ENCODE measurements at places on chromosomes 12 and 14.

DNA sequence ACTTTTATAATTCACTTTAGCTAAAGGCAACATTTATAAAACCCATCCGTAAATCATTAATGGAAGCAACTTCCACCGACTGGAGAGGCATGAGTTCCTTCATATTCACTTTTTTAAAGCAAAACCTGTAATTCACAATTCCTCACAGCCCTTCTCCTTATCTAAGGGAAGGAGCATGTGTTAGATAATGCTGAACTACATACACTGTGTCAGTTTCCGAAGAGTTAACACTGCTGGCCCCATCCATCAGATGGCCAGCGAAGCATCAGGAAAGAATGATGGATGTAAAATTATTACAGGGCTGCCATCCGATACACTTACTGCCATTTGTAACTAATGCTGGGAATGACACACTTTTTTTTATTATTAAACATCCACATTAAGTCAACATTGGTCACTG is 392.8 kb downstream of the SOX5 start:
- no peak for DNase-seq

DNA sequence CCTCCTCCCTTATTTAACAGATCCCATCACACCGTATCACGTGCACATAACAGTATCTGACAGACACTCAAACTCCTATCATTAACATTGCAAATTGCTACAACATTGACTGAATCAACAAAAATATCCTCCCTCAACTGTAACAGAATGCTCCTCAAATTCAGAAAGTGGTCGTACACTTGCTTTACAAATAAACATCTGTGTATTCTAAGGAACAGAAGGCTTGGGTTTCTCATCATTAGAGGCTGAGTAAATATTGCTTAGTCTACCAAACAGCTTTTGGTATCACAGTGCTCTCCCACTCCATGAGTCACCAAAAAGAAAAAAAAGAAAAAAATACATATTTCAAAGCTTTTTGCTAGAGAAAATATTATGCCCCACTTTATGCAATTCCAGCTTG is 23.9 kb downstream of the FERMT2 start:
- DNase-seq = no peak

GRCh38 chr12:109304485-109304884 is 4.6 kb downstream of the FOXN4 start:
- no peak for DNase-seq

GRCh38 chr12:107497231-107497630 is 188.4 kb upstream of the PWP1 start:
- no peak for DNase-seq

GRCh38 chr12:116376354-116377193 is 99.1 kb upstream of the MED13L start:
- no peak for DNase-seq

DNA sequence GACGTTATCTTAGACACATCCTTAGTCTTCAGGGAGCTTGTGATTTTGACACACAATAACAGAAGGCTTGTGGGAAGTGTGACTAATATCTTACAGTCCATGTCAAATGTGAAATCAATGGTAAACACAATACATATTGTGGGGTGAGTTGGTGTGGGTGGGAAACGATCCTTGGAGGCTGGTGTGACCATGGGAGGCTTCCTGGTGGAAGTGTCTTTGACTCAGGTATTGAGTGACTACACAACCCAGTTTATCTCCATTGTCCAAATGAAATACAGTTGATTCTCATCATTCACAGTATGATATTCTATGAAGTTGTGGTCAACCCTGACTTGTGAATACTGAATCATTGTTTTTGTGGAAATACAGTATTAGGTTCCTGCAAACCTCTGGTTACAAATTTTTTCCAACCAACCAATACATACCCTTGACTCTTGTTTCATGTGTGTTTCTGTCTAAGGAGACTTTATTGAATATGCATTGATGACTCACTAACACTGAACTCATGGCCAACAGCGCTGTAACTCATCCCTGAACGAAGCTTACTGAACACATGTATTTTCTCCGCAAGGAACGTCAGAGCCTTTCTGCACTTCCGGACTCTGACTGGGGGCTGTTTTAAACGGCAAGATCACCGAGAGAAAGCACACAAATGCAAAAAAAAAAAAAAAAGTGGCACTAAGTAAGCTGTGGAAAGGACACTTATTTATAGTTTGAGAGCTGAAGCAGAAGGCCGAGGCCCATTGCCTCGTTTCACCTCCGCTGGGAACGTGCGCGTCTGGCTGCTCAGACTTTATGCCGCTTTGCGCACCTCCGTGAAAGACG is 59.0 kb downstream of the CLMN start:
- DNase-seq = no peak

- DNase-seq = no peak
Measured at GRCh38 chr14:74524076-74524811, 30.7 kb downstream of the ISCA2 start.

DNA sequence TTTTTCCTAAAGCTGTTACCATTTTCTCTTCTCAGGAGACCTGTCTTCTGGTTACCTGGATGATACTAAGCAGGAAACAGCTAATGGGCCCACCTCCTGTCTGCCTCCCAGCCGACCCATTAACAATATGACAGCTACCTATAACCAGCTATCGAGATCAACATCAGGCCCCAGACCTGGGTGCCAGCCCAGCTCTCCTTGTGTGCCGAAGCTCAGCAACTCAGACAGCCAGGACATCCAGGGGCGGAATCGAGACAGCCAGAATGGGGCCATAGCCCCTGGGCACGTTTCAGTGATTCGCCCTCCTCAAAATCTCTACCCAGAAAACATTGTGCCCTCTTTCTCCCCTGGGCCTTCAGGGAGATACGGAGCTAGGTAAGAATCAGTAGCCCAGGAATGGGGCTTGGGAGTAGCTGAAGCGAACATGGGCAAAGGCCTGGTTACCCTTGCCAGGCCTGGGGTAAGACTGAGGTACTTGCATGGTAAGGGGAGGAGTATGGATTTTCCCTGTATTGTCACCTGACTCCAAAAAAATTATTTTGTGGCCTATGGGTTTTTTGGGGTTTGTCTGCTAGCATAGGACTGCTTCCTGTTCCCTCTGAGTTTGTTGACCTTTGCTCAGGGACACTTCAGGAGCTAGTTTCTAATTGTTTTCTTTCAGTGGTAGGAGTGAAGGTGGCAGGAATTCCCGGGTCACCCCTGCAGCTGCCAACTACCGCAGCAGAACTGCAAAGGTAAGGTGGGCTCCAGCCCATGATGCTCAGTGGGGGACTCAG is 26.6 kb downstream of the TRAFD1 start:
- DNase-seq = no peak

DNA sequence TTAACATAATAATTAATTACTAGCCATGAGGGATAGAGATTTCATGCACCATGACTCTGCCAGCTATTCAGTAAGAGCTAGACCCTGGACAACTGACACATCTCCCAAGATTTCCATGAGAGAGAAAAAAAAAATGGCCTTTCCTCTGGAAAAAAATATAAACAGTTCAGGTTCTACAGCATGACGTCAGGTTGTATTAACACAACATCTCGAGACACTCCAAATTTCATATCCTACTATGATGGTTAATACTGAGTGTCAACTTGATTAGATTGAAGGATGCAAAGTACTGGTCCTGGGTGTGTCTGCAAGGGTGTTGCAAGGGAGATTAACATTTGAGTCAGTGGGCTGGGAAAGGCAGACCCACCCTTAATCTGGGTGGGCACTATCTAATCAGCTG is 11.1 kb downstream of the DBX2 start:
- no peak for DNase-seq

- no peak for DNase-seq
Measured at GRCh38 chr12:46944088-46944487, 118.3 kb upstream of the SLC38A4 start.

DNA sequence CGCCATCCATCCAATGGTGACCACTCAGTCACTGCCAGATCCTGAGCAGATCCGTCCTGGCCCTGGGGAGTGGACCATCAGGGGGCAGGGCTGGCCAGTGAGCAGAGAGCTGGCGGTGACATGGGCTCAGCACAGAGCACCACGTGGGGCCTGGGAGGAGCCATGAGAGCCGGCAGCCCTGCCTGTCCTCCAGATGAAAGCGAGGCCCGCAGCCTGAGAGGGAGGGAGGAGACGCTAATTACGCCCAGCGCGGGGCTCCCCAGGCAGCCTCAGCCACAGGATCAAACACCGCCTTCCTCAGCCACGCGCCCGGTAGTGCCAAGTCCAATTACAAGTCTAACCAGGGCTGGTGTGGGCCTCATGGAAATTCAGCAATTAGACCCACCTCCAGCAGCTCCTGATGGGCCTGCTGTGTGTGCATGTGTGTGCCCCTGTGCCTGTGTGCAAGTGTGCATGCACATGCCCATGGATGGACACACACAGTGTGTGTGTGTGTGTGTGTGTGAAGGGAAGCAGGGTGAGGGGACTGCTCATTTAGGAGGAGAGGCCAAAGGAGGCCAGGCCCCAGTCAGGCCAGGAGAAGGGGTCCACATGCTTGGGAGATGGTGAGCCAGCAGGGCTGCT is 68.0 kb downstream of the KIF26A start:
- no peak for DNase-seq

GRCh38 chr12:20513189-20513588 is 144.9 kb downstream of the PDE3A start:
- DNase-seq = no peak

GRCh38 chr12:126558810-126559209 is 1493.6 kb downstream of the AACS start:
- no peak for DNase-seq

- no peak for DNase-seq
Measured at GRCh38 chr12:88982694-88983093, 369.6 kb downstream of the DUSP6 start.

DNA sequence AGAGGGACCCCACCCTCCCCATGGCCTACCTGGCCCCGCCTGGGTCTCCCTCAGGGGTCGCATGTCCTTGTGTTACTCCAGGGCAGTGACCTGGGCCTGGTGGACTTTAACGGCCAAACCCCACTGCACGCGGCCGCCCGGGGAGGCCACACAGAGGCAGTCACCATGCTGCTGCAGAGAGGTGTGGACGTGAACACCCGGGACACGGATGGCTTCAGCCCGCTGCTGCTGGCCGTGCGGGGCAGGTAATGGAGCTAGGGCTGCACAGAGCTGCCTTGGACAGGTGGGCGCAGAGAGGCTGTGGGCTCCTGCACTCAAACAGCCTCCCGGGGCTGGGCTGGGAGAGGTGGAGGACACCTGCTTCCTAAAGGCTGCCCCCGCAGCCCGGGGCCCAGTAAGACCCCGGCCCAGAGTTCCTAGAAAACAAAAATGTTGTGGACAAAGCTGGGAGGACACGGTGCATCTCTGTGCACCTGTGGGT is 21.6 kb downstream of the ASPG start:
- no peak for DNase-seq

- DNase-seq = no peak
Measured at GRCh38 chr12:31001581-31002360, 71.9 kb upstream of the DDX11 start.

- no peak for DNase-seq
Measured at GRCh38 chr14:56812364-56813141, 2.3 kb upstream of the OTX2 start.

- no peak for DNase-seq
Measured at GRCh38 chr12:91419809-91420208, 237.2 kb upstream of the DCN start.

DNA sequence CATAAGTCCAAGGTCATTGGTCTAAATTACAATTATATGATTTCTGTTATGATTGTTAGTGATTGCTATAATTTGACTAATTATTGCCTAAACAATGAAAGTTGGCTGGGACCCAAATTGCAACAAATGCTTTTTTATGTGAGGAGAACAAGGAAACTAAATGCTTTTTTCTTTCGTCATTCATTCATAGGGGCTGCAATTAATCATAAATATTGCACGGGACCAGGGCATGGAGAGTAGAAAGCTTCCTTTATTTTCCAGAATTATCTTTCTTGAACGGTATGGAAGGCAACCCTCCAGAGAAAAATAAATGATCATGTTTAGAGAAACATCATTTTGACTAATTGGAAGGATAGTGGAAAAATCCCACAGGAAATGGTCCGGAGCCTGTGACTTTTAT is 32.6 kb upstream of the ARHGAP5 start:
- DNase-seq = no peak

GRCh38 chr12:101750152-101750551 is 10.9 kb upstream of the SYCP3 start:
- no peak for DNase-seq

DNA sequence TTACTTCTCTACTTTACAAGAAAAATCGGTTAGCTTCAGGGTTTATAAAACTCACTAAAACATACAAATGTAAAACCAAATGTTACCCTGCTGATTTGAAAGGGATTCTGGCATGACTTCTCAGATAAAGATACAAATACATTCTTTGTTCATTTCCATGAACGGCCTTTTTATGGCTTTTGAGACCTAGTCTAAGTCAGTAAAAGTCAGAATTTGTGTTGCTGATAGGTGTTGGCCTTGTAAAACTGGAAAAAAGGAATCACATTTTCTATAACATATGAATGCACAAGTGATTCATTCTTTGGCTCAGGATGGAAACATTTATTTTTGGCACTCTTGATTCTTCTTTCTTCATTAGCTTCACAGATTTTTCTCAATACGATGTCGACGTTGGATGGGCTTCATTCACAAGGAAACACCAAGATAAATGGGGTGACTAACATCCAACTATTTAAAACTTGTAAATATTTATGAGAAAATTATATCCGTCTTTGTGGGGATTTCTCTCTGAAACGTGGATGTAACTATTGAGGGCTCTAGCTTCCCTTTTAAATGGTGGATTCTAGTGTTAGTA is 27.0 kb upstream of the CPM start:
- no peak for DNase-seq

DNA sequence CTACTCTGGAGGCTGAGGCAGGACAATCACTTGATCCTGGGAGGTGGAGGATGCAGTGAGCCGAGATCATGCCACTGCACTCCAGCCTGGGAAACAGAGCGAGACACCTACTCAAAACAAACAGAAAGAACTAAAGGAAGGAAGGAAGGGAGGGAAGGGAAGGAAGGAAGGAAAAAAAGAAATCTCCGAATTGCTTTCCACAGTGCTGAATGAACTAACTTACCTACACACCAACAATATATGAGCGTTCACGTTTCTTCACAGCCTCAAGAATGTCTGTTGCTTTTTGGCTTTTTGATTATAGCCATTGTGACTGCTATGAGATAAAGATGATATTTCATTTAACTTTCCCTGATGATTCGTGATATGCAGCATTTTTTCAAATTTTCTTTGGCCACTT is 1343.7 kb downstream of the LRFN5 start:
- DNase-seq = no peak

- no peak for DNase-seq
Measured at GRCh38 chr12:93244514-93245077, 133.1 kb upstream of the NUDT4 start.
